H7 (cell line): ENCODE measurements at places on chromosomes 4 and X. TPM values are rescaled to one million over a fixed set of nuclear protein-coding genes. Genes with fewer than 3 reads are reported as not detected.

Gene RS1
- total RNA-seq = not detected in 2 replicates

Gene NAP1L2
- 12.2 and 12.5 TPM in 2 replicates for total RNA-seq

Gene IRAK1
- 34.4 and 44.6 TPM in 2 replicates for total RNA-seq

Gene DRD5
- not detected in 2 replicates for total RNA-seq
